ENCODE measurements at places on chromosomes 3 and 15.
A peak's percentile ranks its signal among the peaks of the same experiment; 100 is the strongest.

DNA sequence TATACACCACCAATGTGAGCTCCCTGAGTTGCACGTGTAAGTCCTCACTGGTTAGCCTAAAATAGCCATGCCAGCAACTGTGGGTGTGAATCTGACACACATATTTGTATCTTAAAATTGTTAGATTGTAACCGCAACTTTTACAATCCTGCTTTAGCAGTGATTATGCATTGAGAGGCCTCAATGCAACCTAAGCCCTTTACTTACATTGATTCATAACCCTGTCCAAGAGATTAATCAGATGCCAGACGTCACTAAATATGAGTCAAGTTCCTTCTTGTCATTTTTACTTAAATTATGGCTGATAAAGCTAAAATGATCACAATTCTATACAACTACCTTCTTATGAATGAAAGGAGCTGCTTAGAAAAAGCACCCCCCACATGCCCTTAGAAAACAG lies 46.9 kb downstream of the IL17RD start:
- DNase-seq = no peak

DNA sequence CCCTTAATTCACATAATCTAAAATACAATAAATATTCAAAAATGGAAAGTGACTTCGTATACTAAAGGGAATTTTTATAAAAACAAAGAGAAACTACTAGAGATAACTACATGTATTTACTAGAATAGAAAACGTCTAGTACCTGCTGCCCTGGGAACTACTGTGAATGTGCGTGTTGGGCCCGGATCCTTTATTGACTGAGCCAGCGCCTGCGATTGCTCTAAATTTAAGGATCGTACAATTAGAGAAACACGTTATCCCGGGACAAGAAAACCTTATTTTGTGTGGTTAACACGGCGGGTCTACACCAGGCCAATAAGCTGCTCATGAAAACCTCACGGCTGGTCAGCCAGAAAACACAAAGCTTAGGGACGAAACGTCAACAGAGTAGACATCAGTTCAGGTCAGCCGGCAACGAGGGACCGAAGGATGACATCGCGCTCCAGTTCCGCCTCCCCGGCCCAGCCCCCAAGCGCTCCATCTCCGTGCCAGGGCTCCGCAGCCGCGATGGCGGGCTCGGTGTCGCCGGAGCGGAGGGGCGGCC lies 555 bp downstream of the TM2D3 start:
- DNase-seq = no peak

DNA sequence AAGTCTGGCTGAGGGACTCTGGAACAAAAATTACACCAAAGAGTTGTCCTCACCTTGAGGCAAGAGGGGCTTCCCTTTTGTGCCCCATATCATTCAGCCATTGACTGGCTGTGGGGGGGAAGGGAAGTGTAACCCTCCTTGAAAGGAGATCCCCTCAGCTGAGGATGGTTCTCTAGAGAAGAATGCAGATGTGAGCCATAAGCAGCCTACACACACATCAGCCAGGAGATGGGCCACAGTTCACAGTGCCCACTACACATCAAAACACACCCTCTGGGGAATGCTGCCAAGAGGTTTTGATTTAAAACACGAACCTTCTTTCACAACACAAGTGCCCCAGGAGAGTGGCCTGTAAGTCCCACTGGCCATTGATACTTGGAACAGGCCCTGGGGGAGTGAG lies 231.2 kb upstream of the CTDSPL start:
- DNase-seq = no peak

- no peak for DNase-seq
Observed at GRCh38 chr3:69628951-69629350, 110.3 kb upstream of the MITF start.

GRCh38 chr3:4907643-4908432 lies 71.4 kb upstream of the BHLHE40 start:
- no peak for DNase-seq

DNA sequence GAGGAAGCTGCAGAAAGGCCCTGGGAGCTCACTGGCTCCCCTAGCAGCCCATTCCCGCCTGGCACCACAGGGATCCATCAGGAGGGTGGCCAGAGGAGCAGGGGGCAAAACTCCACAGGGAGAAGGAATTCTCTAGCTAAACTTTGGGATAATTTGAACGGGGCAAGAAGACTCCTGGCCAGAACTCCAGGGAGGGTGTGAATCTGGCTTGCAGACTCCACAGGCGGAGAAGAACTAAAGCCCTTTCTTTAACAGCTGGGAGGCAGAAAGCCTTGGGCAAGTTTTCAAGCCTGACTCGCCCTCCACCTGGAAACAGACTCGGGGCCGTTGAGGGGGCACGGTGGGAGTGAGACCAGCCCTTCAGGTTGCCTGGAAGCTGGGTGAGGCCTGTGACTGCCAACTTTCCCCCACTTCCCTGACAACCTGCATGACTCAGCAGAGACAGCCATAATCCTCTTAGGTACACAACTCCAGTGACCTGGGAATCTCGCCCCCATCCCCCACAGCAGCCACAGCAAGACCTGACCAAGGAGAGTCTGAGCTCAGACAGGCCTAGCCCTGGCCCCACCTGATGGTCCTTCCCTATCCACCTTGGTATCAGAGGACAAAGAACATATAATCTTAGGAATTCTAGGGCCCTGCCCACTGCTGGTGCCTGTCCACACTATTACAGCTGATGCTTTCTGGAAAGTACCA lies 28.6 kb downstream of the SLC27A2 start:
- no peak for DNase-seq

GRCh38 chr15:59833366-59833765 lies 144.2 kb upstream of the BNIP2 start:
- no peak for DNase-seq

GRCh38 chr3:117488983-117489382 lies 779.4 kb downstream of the TUSC7 start:
- DNase-seq = no peak

GRCh38 chr3:194522579-194523046 lies 35.8 kb upstream of the ATP13A3 start:
- DNase-seq = no peak

DNA sequence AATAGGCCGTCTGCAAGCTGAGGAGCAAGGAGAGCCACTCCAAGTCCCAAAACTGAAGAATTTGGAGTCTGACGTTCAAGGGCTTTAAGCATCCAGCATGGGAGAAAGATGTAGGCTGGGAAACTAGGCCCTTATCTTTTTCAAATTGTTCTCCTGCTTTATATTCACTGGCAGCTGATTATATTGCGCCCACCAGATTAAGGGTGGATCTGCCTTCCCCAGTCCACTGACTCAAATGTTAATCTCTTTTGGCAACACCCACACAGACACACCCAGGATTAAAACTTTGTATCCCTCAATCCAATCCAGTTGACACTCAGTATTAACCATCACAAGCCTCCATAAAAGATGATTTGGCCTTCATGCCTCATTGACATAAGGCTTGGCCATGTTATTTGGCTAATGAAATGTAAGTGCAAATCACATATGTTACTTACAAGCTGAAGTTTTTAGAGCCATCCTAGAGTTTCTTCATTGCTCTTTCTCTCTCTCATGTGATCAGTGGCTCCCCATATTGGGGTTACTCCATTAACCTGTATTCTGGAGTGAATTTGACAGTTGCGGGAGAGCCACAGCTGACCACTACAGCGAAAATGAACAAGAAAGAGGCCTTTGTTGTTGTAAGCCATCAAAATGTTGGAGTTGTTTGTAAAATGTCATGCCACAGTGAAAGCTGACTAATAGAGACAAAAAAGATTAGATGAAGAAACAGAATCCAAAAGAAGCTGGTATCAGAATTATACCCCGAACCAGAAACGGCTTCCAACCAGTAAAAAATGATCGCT lies 61.7 kb downstream of the GBE1 start:
- DNase-seq = no peak

GRCh38 chr15:100663086-100663914 lies 60.9 kb downstream of the ASB7 start:
- no peak for DNase-seq

DNA sequence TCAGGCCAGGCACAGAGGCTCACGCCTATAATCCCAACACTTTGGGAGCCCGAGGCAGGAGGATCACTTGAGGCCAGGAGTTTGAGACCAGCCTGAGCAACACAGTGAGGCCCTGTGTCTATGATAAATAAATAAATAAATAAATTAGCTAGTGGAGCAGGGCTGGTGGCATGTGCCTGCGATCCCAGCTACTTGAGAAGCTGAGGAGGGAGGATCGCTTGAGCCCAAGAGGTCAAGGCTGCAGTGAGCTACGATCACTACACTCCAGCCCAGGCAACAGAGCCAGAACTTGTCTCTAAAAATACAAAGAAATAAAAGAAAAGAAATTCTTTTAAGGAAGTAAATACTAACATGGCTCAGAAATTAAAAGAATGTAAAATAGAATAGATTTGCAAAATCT lies 91.8 kb downstream of the LIPC start:
- DNase-seq = no peak

DNA sequence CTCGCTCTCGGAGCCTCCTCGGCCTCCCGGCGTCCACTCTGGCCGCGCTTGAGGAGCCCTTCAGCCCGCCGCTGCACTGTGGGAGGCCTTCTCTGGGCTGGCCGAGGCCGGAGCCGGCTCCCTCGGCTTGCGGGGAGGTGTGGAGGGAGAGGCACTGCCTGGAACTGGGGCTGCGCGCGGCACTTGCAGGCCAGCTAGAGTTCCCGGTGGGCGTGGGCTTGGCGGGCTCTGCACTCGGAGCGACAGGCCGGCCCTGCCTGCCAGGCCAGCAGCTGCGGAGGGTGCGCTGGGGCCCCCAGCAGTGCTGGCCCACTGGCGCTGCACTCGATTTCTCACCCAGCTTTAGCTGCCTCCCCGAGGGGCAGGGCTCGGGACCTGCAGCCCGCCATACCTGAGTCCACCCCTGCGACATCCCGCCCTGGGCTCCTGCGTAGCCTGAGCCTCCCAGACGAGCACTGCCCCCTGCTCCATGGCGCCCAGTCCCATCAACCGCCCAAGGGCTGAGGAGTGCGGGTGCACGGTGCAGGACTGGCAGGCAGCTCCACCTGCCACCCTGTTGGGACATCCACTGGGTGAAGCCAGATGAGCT lies 765.0 kb downstream of the IGSF11 start:
- DNase-seq = no peak

DNA sequence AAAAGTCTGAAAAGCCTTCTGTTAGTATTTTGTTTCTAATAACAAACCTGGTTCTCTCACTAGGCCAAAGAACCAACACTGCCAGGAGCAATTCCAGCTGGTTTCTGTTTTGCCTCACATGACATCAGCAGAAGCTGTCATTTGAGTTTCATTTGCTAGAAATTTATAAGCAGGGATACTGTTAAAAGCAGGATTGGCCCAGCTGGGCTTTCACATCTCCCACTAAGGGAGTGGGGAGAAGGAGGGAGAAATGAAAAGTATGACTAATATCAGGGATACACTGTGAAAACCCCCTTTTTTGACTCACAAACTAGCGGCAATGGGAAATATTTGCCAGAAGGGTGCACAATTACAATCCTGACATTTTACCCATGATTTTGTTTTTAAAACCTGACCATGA lies 5.3 kb downstream of the CCDC80 start:
- DNase-seq = peak; percentile 82

DNA sequence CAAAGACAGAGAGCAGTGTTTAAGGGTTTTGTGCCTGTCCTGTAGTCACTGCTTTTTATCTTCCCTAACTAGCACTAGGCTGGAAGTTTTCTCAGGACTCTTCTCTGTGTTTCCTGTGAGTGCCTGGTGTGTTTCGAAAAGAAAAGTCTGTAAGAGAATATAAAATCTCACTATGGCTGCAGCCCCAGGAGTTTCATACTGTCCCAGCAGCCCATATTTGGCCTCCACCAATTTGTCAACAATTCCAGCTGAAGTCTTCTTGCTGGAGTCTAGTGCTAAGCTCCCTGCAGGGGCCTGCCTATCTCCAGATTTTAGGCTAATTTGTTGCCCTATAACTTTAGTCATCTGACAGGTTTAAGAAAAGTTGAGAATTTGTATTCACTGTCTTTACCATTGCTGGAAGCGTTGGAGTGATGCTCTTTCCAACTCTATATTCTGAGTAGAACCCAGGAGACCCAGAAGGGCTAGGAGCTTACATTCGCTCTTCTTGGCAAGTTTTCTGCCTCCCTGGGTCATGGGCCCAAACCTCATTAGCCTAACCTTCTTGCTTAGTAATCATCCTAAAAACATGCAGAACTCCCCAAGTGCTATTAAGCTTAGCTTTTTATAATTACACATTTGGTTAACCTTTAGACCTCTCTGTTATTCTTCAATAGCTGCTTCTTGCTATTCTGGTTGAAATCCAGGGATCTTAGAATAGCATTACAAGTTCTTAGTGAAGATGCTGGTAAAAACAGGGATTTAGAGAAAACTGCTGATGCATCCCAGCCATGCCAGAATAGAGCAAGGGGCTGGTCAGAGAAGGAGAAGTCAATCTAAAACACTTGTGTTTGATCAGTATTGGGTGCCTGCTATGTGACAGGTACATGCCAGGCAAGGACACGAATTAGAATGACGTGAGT lies 283.1 kb downstream of the NEK10 start:
- no peak for DNase-seq

- DNase-seq = no peak
Observed at GRCh38 chr3:8094415-8094814, 407.2 kb upstream of the LMCD1 start.

DNA sequence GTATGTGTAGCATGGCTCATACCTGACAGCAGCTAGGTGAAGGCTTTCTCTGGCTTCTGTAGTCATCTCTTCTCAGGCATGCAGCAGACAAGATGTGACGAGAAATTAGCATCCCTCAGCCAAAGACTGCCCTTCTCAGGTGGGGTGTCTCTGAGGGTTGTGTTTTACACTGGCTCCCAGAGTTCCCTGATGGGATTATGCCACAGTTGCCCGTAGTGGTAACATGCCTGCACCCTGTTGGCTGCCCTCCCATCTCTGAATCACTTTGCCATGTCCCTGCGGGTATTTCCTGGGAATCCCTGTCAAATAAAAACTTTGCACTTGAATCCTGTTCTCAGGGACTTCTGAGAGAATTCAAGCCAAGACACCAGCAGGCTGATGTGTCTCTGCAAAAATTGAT lies 70.5 kb downstream of the LRTM1 start:
- DNase-seq = no peak

- DNase-seq = no peak
Observed at GRCh38 chr3:183638101-183638852, 2.9 kb downstream of the KLHL24 start.

DNA sequence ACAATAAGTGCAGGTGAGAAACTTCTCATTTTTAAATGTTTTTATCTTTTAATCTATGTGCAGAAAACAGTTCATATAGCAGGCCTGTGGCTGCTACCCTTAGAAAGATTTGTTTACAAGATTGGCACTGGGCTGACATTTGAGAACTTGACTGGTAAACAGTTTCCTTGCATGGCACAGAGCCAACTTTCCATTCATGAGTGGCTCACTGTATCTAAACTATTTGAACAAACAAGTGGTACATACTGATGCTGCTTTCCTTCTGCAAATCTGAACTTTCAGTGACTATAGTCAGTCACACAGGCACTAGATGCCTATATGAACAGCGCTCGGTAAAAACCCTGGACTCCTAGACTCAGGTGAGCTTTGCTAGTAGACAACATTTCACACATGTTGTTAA lies 6.3 kb upstream of the GTPBP8 start:
- DNase-seq = no peak

GRCh38 chr3:57755368-57755675 lies 787 bp upstream of the SLMAP start:
- no peak for DNase-seq

- no peak for DNase-seq
Observed at GRCh38 chr3:22632536-22632935, 570.6 kb upstream of the UBE2E2 start.

GRCh38 chr3:78665776-78666469 lies 1101.9 kb downstream of the ROBO1 start:
- DNase-seq = no peak

GRCh38 chr15:40303576-40303975 lies 4.2 kb downstream of the PLCB2 start:
- no peak for DNase-seq

Measured in BJ (cell line).